ENCODE measurements at places on chromosomes 7 and 10.

GRCh38 chr7:29609162-29610037 is 45.8 kb downstream of the PRR15 start:
- no peak for DNase-seq

GRCh38 chr10:112294169-112294568 is 11.0 kb downstream of the TECTB start:
- no peak for DNase-seq

DNA sequence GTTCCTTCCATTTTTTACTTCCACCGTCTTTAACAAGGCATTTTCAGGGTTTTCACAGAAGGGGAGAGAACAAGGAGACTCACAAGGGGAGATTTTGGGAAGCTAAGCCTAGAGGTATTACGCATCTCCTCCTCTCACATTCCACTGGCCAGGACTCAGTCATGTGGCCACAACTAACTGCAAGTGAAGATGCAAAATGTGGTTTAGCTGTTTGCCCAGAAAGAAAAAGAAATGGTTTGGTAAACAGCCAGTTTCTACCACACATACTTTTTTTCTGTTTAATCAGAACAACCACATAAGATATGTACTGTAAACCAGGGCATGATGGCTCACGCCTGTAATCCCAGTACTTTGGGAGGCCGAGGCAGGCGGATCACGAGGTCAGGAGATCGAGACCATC is 21.4 kb upstream of the HELLS start:
- no peak for DNase-seq

DNA sequence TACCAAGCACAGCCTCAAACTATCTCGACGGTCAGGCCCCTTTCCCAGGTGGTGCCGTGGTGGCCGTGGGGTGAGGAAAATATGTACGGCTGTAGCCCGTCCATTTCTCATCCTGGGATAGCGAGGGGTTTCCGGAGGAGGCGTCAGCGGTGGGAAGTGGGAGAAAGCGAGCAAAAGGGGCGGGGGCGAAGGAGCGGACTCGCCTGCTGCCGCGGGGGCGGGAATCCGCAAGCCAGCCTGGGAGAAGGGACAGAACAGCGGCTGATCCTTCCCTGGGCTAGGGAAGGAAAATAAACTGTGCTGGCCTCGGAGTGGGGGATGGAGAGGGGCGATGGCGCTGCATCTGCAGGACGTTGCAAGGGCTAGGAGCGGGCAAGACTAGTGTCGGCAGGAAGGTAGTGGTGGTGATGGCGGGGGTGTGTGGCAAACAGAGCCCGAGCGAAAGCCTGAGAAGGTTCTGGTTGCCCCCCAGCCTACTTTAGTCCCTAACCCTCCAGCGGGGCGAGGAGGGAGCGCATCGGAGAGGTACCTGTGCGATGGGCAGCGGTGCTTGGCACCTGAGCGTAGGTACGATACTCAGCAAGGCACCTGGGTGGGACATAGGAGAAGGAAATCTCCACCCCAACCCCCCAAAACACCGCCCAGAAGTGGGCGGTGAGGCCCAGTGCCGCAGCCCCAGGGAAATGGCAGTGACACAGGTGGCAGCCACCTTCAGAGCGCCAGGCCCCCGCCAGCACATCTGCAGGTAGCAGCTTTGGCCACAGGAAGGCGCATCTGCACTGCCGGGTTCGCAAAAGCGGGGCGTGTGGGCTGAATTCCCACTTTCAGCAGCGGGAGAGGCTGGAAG is 49.9 kb upstream of the STEAP1B start:
- peak; percentile 61 for DNase-seq

- no peak for DNase-seq
Observed at GRCh38 chr7:149081914-149082313, 8.6 kb downstream of the ZNF786 start.

DNA sequence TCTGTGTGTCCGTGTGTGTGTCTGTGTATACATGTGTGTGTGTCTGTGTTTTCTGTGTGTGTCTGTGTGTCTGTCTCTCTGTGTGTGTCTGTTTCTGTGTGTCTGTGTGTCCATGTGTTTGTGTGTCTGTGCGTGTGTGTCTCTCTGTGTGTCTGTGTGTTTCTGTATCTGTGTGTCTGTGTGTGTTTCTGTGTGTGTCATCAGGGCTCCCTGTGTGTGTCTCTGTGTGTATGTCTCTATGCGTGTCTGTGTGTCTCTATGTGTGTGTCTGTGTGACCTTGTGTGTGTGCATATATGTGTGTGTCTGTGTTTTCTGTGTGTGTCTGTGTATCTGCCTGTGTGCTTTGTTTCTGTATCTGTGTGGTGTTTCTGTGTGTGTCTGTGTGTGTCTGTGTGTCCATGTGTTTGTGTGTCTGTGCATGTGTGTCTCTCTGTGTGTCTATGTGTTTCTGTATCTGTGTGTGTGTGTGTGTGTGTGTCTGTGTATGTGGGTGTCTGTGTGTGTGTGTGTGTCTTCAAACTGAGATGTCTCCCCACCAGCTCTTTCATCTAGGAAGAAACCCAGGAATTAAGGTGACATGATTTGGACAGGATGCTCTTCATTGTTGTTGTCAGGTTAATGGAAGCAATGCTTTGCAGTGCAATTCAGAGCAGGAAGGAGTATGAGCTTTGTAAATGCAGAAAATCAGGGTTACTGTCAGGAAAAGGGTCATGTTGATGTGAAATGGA is 20.7 kb upstream of the PPIF start:
- DNase-seq = no peak

DNA sequence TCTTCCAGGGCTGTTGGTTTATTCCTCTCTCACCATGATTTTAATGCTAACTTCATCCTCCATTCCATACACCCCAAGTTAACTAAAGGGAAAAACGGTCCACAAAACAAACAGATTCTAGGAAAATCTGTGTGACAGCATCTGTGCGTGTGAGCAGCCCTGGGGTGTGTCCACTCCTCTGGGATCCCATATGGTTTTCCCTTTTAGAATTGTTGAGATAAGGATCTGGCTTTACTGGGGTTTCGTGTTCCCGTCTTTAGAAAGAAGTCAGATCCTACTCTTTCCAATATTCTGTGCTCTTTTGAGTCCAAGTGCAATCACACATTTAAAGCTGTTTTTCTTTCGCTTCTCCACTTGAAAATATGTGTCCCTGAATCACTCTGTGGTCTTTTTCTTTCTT is 257.1 kb downstream of the KLF6 start:
- no peak for DNase-seq

GRCh38 chr10:127527891-127528290 is 21.2 kb upstream of the NPS start:
- DNase-seq = no peak

DNA sequence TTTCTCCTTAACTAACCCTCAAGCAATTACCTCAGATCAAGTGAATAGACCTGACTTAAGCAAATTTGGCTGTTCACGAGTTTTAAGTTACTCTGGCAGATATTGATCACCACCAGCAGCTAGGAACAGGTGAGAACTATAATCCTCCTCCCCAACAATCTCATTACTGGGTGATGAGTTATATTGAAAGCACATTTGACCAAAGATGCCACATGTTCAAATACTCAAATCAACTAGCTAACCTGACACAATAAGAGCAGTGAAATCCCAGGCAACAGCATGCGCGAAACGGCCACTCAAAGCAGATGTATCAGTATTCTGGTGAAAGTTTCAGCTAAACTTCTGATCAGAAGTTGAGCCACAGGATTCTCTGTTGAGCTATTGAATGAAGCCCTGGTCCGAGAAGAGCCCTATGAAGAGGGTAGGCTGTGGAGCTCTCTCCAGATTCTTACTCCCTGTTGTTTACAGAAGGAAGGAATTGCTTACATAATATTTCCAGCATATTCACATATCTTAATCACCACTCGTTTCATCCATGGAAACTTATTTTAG is 52.6 kb downstream of the CAV1 start:
- DNase-seq = no peak

DNA sequence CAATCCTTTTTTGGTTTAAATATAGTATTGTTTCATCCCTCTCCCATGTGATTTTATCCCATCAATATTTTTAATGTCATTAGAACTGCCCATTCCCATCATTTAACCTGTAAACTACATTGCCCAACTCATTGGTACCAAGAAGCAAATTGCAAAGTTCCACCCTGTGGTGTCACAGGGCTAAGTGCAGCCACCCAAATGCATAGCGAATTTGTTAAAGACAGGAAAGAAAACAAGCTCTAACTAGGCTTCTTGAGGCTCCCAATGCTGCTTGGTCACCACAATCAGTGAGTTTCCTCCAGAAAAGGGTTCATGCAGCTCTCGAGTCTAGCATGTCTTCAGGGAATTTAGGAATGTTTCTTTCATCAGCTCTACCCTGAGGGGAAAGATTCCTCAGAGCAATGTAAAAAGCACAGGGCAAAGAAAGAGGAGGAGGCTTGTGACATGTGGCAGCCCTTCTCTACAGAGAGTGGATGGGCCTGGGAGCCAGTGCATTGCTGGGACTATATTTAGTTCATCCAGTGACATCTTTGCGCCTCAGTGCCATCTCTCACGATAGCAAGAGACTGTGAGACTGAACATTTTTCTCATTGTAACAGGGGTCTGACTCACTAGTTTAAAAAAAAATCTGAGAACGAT is 58.1 kb downstream of the CAV1 start:
- DNase-seq = no peak

GRCh38 chr7:116511552-116512519 is 12.3 kb downstream of the CAV2 start:
- DNase-seq = no peak

GRCh38 chr7:19116121-19117090 is 1.0 kb downstream of the TWIST1 start:
- DNase-seq = peak; percentile 70

DNA sequence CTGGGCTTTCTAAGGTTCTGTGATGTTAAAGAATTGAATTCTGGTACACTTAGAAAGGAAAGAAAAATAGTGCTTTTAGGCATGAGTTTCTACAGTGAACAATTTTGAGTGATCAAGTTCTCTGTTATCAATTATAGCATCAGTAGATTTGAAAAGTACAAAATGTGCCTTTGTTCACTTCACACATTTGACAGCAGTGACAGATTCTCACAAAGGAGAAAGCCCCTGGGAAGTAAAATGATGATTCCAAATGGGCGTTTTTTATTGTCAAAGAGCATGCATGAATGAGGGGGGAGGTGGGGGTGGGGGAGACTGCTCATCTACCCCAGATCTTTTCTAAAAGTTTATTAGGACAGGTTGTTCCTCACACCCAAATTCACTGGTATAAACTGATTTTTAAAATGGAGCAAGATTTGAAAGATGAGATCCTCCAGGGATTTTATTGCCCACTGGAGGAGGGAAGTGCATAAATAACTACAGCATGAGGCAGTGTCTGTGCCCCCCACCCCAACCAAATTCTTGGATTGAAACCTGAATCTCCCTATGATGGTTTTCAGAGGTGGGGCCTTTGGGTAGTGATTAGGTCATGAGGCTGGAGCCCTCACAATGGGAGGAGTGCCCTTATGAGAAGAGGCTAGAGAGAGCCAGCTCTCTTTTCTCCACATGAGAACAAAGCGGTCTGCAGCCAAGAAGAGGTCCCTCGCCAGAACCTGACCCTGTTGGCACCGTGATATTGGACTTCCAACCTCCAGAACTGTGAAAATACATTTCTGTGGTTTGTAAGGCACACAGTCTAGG is 79.5 kb downstream of the AOAH start:
- DNase-seq = no peak

DNA sequence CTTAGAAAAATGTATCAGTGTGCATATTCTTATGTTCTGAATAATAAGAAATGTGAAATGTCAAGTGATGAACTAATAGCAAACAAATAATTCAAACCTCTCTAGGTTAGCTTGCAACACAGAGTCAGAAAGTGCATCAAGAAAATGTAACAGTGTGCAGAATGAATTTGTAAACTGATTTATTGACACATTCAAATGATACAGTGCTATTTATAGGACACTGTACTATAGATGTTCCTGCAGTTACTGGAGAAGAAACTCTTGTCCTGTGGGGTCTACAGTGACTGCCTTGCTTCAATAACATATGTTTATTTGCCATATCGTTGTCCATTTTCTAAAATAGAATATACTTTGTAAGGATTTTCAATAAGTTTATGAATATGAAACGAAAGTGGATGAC is 639.0 kb downstream of the CNTNAP2 start:
- no peak for DNase-seq

DNA sequence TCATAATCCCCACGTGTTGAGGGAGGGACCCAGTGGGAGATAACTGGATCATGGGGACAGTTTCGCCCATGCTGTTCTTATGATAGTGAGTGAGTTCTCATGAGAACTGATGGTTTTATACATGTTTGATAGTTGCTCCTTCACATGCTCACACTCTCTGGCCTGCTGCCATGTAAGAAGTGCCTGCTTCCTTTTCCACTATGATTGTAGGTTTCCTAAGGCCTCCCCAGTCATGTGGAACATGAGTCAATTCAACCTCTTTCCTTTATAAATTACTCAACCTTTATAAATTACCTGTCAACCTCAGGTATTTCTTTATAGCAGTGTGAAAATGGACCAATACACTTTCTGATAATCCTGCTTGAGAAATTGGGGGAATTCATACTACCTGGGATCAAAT is 80.2 kb downstream of the ZNF37A start:
- DNase-seq = no peak

DNA sequence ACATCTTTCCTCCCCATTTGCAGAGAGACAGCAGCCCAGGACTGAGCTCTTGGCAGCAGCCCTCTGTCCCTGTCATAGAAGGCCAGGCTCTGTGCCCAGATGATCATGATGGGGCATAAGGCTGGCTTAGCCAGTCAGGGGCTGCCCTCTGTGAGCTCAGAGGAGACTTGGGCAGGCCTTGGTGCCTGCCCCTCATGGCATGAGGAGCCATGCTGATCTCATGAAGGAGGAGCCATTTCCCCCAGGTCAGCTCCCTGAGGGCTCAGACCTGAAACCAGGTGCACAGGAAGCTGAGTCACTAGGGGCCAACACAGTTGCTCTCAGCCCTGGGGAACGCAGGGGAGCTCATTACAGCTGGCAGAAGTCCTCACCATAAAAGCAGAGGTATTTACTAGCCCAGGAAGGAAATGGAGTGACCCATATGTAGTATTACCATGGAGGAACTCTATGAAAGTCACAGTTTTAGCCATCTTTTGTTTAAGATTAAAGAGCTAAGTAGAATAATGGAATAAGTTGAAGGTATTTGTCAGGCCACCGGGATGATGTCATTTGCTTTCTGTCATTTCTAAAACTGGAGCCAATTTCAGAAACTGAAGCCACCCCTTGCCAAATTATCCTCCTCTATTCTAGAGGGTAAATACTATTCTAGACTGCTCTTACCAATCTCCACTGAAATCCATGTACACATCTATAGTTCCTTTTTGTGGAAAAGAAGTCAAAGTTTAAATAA is 362.4 kb upstream of the ZNF32 start:
- DNase-seq = no peak
